Lung (tissue), 17 donors: ENCODE measurements at places on chromosomes 2 and 18.
A peak's percentile ranks its signal among the peaks of the same experiment; 100 is the strongest.

- DNase-seq, result no peak
Measured at GRCh38 chr2:47194410-47194809, 39.3 kb upstream of the STPG4 start.

DNA sequence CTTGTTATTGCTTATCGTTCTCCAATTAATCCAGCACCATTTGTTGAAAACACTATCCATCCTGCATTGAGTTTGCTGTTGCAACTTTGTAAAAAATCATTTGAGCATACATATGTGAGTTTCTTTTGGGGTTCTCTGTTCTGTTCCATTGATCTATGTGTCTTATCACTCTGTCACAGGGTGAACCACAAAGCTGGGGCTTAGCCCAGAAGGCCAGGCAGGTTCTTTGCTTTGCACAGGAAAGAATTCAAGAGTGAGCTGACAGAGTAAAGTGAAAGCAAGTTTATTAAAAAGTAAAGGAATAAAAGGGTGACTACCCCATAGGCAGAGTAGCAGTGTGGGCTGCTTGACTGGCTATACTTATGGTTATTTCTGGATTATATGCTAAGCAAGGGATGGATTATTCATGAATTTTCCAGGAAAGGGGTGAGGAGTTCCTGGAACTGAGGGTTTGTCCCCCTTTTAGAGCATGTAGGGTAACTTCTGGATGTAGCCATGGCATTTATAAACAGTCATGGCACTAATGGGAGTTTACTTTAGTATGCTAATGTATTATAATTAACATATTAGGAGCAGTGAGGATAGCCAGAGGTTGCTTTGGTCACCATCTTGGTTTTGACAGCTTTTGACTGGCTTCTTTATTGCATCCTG is 46.8 kb downstream of the RNF138 start:
- no peak for DNase-seq

DNA sequence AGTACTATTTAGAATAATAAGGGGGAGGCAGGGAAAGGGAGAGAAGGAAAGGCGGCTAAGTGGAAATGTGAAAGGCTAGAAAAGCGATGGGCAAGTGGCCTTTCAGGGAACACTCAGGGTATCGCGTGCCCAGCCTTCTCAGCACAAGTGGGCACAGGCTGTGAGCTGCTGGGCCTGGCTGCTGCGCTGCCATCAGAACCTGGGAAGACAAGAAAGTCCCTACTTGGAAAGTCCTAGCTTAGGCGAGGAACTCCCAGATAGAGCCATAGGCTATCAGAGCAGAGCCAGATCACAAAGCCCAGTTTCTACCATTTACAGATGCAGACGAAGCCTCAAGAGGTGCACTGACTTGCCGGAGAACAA is 9.8 kb upstream of the FZD7 start:
- no peak for DNase-seq

GRCh38 chr2:212979799-212980198 is 171.6 kb downstream of the IKZF2 start:
- DNase-seq, result no peak

- DNase-seq, result no peak
Measured at GRCh38 chr2:62743506-62743905, 38.0 kb downstream of the EHBP1 start.

DNA sequence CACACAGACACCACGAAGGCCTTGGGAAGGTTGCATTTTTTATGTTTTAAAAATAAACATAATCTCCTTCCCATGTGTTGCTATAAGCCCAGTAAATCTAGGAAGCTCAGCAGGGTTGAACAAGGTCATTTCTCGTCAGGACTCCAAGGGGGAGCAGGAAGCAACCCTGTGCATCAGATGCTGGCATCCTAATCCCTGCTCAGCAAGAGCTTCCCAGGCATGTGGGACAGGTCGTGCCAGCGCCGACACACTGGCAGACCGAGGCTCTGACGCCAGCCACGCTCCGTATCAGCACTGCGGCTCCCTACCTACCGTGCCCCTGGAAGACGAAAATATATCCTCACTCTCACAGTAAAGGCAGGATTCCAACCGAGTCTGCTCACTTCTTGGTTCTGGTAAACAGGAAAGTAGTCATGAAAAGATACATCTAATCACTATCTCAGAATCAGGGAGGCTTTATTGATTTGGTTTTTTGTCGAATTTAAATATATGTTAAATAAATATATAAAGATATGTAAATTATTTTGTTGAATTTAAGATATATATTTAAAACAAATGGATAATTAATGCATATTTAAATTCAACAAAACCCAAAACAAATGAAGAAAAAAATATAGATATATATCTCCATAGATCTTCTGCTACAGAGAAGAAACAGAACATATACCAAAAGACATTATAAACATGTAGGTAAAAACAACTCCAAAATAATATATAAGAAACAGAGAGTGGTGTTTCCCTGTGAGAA is 61.4 kb downstream of the TXNL1 start:
- no peak for DNase-seq

GRCh38 chr18:34709104-34709503 is 994 bp upstream of the DTNA start:
- peak; percentile 82 for DNase-seq

DNA sequence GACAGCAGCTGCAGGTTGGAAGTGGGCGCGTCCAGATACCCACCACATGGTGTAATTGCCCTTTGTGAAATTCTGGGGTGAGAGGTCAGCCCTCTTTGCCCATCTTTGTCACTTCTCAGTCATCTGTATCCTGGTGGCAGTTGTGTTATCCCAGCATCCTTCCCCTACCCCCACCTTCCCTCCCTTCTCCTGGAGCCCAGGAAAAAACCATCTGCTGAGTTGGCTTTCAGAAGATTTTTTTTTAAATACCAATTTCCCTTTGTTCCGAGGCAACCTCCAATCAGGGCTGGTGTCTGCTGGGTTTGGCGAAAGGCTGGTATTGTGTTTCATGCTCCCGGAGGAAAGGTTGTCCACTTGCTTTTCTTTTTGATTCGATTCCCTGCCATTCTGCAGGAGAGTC is 35.2 kb downstream of the SETBP1 start:
- DNase-seq, result no peak
